ENCODE measurements at places on chromosomes 3 and 15.

DNA sequence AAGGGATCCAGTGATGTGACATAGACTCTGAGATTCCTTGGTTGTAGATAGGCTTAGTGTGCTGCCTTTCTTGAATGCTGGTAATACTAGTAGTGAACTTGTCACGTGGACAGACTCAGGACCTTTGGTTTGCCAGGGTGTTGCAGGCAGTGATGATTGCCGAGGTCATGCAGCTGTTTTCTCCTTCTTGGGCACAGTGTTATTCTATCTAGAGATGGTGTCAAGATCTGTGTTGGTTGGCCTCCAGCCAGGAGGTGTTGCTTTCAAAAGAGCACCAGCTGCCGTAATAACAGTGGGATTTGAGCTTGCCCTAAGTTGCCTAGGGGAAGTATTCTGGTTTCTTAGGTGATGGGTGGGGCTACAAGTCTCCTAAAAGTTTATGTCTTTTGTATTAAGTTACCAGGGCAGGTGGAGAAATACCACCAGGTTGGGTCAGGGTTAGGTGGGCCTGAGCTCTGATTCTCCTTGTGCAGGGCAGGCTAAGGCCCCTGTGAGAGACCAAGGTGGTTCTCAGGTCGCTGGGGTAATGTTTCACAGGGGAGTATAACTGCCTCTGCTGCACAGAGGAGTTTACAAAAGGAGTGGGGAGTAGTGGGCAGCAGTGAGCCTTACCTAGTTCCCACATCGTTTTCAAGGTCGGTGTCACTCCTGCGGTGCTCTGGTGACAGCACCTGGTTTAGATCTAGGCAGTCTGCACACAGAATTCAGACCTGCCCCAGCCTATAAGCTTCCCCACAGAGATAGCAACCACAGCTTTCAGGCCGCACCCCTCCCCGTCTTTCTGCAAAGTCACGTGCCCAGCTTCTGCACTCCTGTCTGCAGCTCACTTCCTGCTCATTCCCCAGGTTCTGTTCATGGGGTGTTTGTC is 350.3 kb downstream of the DOCK3 start:
- peak; percentile 61 for DNase-seq

GRCh38 chr15:71228403-71228802 is 113.1 kb downstream of the THSD4 start:
- DNase-seq, result no peak

- DNase-seq, result no peak
These were observed 6.4 kb downstream of the CADM2 start for GRCh38 chr3:84965141-84965540.

GRCh38 chr15:91706322-91707032 is 147.0 kb upstream of the SLCO3A1 start:
- peak; percentile 75 for DNase-seq

GRCh38 chr3:34279901-34280300 is 481.5 kb downstream of the PDCD6IP start:
- DNase-seq, result no peak

GRCh38 chr15:48647962-48648361 is 2.5 kb upstream of the FBN1 start:
- no peak for DNase-seq

Data from activated CD8-positive, alpha-beta memory T cell treated with anti-CD3 and anti-CD28 coated beads, Interleukin-2, amount 50 U/mL, for 4 hours (primary cell).